NCI-H1092 (cell line): ENCODE measurements at places on chromosomes 5 and 9.

DNA sequence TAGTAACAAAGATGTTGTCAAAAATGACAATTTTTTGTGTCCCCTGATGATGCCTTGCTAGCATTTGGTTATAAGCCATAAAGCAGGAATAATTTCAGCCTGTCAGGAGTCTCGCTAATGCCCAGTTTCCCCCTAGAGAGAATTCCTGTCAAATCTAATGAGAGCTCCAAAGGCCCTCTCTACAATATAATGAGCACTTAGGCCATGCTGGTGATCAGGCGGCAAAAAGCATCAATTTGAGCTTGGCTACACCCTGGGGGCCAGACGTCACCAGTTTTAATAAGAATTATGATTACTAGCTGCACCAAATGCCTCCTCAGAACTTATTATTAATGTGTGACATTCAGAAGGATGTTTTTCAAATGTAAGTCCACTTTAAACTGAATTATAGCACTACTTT is 6.1 kb downstream of the TLE1 start:
- DNase-seq, result no peak

GRCh38 chr5:172744123-172745104 is 26.6 kb downstream of the DUSP1 start:
- no peak for DNase-seq

- DNase-seq, result no peak
Observed at GRCh38 chr5:39772307-39772706, 347.5 kb upstream of the DAB2 start.

- DNase-seq, result no peak
Observed at GRCh38 chr5:67957374-67957773, 258.2 kb upstream of the PIK3R1 start.

- DNase-seq, result peak; percentile 88
Observed at GRCh38 chr9:105117234-105117633, 127.2 kb upstream of the SLC44A1 start.
